ENCODE measurements at places on chromosomes 11 and 22.

DNA sequence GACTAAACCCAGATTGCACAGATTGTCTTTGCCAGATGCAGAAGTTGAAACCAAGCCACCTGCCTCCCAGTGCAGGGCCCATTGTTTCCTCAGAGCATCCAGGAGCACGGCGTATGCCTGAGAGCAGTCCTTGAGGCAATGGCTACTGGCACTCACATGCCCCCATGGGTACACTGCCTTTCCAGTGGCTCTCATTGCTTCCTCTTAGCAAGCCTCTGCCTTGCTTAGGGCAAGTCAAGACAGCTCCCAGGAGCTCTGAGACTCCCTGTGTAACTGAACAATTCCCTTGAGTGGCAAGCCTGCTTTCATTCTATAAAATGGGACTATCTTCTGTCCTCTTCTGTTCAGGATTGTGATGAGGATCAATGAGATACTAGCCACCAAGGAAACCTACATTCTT is 4.1 kb downstream of the SYTL2 start:
- DNase-seq: no peak

GRCh38 chr22:28711820-28712777 is 29.5 kb downstream of the CHEK2 start:
- no peak for DNase-seq

GRCh38 chr11:26839911-26840698 is 118.2 kb upstream of the SLC5A12 start:
- DNase-seq: no peak

GRCh38 chr11:25943031-25943430 is 388.9 kb upstream of the ANO3 start:
- DNase-seq: no peak

- no peak for DNase-seq
These were observed 609.5 kb downstream of the BRD1 start for GRCh38 chr22:49218142-49218541.

DNA sequence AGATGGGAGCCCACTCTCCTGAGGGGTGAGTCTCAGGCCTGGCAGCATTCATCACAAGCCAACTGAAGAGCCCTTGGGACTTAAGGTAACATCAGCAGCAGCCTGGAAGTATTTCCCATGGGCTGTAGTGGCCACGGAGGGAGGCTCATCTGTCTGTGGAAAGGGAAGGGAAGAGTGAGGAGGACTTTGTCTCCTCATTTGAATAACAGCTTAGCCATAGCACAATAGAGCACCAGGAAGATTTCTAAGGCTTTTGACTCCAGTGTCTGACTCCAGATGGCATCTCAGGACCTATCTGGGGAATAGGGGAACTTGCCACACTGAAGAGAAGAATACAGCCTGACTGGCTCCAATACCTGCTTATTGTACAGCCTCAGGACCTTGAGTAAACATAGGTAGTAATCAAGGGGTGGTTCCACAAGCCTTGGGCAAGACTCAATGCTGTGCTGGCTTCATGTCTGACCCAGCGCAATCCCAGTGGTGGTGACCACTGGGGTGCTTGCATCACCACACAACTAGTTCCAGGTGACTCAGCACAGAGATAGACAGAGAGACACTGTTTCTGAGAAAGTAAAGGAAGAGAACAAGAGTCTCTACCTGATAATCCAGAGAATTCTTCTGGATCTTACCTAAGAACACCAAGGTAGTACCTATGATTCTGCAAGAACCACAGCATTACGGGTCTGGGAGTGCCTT is 510.5 kb upstream of the CCDC179 start:
- DNase-seq: no peak

DNA sequence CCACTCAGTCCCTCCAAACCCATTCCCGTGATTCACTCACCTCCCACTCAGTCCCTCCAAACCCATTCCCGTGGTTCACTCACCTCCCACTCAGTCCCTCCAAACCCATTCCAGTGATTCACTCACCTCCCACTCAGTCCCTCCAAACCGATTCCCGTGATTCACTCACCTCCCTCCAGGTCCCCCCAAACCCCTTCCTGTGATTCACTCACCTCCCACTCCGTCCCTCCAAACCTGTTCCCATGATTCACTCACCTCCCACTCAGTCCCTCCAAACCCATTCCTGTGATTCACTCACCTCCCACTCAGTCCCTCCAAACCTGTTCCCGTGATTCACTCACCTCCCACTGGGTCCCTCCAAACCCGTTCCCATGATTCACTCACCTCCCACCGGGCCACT is 639.6 kb downstream of the BRD1 start:
- DNase-seq: no peak

Data from activated CD4-positive, alpha-beta T cell treated with anti-CD3 and anti-CD28 coated beads for 24 hours (primary cell).